ENCODE measurements at places on chromosomes 6 and 20.
A peak's percentile ranks its signal among the peaks of the same experiment; 100 is the strongest.

DNA sequence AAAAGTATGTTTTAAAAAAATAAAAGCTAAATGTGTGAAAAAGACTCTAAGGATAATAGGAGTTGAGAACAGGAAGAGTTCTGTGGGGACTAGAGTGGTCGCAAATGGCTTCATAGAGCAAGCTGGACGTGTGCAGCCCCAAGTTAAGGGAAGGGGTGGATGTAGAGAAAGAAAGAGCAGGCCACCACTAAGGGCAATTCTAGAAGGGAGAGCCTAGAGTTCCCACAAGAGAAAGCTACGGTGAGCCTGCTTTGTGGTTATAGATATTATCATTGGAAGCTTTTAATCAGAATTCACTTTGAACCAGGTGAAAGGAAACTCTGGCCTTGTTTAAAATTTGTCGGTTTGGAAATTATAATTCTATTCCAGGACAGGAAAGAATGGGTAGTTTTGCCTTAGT is 101.6 kb downstream of the HIVEP2 start:
- DNase-seq, result peak; percentile 42

- DNase-seq, result peak; percentile 75
These were observed 929 bp downstream of the CDH22 start for GRCh38 chr20:46307139-46307998.

GRCh38 chr20:750801-751200 is 17.5 kb downstream of the SLC52A3 start:
- DNase-seq, result no peak

GRCh38 chr6:56637640-56638039 is 5.0 kb downstream of the DST start:
- no peak for DNase-seq

- DNase-seq, result no peak
These were observed 1352.6 kb upstream of the GJE1 start for GRCh38 chr6:140779991-140780596.

DNA sequence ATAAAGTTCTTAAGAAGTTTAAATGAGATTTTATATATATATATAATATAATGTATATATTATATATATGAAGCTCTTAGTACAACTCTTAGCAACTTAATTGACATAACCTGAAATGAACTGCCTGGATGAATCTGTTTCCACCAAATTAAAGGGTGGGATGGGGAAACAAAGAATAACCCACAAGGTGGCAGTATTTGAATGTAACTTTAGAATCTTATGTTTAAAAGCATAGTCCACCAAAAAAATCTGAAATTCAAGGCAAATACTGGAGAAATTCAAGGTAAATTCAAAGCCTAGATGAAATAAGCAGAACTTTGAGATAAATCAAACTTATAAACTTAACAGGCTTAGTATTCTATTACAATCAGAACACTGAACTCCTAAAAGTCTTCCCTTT is 4.4 kb upstream of the IBTK start:
- no peak for DNase-seq

Data from T-helper 2 cell (primary cell).